ENCODE measurements at places on chromosomes 3 and 15.
A peak's percentile ranks its signal among the peaks of the same experiment; 100 is the strongest.

DNA sequence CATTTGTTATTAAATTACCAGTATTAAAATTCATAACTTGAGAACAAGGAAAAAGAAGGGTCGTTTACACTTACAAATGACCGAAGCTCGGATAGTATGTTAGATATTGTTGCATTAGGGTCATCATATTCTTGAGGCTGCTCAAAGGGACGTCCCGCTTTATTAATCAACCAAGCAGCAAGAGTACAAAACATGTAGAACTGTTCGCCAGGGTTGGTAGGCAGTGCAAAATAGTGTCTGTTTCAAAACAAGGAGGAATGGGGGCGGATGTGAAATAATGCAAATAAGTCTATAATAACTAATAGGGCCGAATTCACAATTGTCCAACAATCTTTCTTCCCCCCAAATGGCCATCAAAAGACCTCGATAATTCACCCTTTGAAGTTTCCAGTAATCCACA is 2.9 kb downstream of the IFT57 start:
- no peak for DNase-seq

DNA sequence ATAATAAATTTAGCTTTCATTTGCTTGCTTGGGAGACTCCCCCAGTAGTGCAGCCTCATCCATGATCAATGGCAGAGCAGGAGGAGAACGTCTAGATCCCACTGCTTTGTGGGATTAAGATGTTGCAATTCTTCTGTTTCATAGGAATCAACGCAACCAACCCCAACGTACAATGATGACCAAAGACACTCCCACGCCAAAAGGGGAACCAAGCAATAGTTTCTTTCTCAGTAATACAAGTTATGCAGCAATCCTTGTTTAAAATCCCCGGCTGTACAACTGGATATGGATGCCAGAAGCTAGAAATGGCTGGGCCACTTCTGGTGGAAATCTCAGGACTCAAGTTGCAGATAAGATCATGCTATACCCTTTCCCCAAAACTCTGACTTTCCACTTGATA is 411.2 kb downstream of the VPS13C start:
- DNase-seq = no peak

DNA sequence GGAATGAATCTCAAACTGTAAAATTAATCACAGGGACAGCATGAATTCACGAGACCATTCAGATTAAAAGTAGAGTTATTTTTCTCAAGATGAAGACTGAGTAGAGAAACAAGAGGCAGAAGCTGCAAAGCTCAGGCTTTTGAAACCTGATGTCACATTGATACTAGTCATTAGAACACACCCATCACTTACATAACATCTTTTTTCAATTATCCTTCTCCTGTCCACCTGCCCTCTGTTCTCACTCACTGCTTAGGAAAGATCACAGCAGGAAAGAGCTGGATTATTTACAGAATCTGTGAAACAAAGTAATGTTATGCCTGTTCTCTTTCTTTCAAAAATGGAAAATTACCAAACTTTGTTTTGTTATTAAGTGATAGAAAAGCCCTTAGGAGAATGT is 72.0 kb upstream of the CDAN1 start:
- DNase-seq = no peak

- peak; percentile 31 for DNase-seq
Observed at GRCh38 chr15:51649659-51650521, 27.3 kb upstream of the DMXL2 start.

DNA sequence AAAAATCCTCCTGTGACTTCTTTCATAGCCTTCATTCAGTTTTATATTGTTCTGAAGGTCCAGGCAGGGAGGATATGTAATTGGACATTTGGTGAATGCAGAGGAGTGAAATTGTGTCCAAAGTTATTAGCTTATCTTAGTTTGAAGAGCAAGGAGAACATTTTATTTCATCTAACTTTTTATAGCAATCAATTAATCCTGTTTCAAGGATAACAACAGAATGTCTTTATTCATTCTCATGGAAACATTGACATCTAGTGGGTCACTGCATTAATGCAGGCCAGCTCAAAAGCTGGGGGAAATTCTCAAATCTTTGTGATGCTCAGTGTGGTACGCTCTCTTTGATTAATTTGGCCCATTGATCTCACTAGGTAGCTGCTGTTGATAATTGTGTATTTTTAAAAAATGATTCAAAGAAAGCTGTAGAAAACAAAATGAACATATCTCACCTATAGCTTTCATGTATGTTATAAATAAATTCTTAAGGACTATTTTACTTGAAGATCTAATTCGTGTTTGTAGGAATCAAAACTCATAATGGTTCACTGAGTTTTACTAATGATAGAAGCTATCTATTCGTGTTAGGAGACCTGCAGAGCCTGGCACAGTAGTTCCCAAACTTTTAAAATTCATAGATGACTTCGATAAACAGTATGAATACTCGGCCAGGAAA is 150.8 kb upstream of the KCNMB2 start:
- peak; percentile 2 for DNase-seq

- no peak for DNase-seq
Observed at GRCh38 chr15:42012241-42012640, 8.6 kb downstream of the PLA2G4E start.

DNA sequence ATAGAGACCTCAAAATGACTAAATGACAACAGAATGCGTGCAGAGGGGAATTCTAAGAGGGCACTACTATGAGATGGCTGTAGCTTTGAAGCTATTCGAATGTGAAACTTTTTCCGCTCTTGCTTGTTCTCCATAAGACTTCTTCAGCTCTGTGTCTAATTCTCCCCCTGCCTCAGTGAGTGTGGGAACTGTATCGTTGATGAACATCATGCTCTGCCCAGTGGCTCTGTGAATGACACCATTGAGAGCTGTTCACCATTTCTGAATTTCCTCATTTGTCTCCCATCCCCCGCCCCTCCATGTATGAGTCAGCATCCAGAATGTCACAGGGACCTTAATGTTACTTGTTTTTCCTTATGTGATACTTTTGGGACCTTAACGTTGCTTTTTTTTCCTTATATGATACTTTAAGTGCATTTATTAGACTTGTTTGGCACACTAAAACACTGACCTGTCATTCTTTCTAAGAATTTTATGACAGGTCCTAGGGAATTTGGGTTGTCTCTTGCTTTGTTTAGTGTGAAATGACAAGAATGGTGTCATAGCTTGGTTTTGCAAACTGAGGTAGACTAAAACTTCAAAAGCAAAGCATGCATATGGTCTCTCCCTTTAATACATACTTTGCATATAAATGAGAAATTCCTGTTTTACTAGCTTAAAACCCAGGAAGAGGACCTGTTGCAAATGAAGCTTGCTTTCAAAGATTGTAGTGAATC is 99.6 kb downstream of the FNDC3B start:
- no peak for DNase-seq

DNA sequence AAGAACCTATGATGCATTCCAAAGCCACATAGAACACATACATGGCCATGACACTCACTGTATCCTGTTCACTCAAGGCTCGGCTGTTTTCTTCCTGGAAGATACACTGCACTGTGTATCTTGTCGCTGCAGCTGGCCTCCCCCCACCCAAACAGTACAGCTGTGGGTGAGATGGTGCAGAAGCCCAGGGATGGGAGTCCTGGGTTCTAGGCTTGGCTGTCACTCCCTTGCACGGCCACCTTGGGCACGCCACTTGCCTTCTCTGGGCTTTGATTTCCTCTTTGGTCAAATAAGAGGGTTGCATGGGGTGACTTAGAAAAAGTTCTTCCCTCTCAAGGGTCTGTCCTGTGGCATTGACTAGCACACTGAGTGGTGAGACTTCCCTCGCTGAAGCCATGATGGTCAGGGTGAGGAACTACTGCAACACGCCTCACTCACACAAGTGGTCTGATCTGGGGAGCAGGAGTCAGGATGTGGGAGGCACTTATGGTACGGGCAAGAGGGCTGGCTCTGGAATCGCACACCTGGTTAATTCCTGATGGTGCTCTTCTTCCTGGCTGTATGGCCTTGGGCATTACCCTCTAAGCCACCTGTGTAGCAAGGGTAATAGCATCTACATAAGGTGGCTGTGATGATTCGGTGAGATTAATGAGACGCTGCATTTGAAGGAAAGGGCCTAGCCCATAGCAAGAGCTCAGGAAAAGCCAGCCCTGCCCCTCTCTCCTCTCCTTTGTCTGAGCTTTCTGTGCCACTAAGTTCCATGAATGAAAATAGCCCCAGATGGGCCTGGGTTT is 44.0 kb downstream of the ANP32A start:
- no peak for DNase-seq

- DNase-seq = no peak
Observed at GRCh38 chr3:128517648-128518047, 24.6 kb upstream of the GATA2 start.

DNA sequence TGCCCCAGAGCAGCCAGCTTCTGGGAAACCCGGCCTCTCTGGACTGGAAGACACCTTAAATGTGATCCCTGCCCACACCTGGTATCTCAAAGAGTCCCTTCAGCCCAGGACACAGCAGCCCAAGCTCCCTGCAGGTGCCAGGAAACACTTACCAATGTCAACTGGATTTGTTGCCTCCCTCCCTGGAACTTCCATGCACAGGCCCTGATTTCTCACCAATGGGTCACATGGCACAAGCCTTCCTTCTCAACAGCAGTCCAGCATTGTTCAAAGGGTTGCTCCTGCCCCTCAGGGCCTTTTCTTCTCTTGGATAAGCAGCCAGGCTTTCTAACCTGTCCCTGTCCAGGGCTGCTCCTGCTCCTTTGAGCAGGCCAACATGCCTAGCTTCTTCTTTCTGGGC is 31.6 kb downstream of the ANP32A start:
- DNase-seq = no peak

- DNase-seq = no peak
Observed at GRCh38 chr3:195245531-195245951, 25.4 kb downstream of the XXYLT1 start.

- no peak for DNase-seq
Observed at GRCh38 chr3:106813742-106814141, 563.5 kb upstream of the CCDC54 start.

- DNase-seq = no peak
Observed at GRCh38 chr15:77187751-77188464, 117.0 kb upstream of the TSPAN3 start.

- DNase-seq = no peak
Observed at GRCh38 chr3:128607710-128608048, 42.9 kb downstream of the RPN1 start.

- no peak for DNase-seq
Observed at GRCh38 chr15:47778263-47778770, 61.0 kb downstream of the SEMA6D start.

- no peak for DNase-seq
Observed at GRCh38 chr3:128808672-128809071, 70.7 kb upstream of the ACAD9 start.

- DNase-seq = no peak
Observed at GRCh38 chr3:26064297-26064696, 274.4 kb downstream of the OXSM start.

DNA sequence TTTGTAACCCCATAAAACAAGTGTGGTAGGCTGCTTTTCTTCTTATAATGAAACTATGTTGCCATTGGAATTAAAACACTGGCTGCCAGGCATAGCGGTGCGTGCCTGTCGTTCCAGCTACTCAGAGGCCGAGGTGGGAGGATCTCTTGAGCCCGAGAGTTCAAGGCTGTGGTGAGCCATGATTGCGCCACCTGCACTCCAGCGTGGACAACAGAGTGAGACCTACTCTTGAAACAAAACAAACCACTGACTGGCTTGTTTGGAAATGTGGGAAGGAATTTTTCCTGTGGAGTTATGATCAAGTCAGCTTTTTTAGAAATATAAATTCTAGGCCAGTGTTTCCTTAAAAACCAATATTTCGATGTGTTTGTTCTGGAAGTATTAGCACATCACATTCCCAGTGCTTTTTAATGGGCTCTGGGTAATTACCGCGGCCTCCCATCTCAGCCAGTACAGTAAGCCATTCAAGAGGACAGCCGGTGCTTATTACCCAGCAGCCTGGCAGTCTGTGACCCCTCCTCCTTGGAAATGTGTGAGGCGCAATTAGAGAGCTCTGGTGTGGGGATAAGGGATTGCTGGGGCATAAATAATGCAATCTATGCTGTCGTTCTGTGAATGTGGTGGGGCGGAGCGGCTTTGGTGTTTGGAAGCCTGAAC is 58.3 kb upstream of the TRAK1 start:
- no peak for DNase-seq

- DNase-seq = no peak
Observed at GRCh38 chr3:185831195-185831594, 6.4 kb upstream of the IGF2BP2 start.

GRCh38 chr15:47806008-47806407 is 88.7 kb downstream of the SEMA6D start:
- DNase-seq = no peak

- no peak for DNase-seq
Observed at GRCh38 chr15:33159726-33160453, 34.6 kb downstream of the FMN1 start.

- DNase-seq = no peak
Observed at GRCh38 chr3:146468671-146469149, 651 bp downstream of the PLSCR2 start.

DNA sequence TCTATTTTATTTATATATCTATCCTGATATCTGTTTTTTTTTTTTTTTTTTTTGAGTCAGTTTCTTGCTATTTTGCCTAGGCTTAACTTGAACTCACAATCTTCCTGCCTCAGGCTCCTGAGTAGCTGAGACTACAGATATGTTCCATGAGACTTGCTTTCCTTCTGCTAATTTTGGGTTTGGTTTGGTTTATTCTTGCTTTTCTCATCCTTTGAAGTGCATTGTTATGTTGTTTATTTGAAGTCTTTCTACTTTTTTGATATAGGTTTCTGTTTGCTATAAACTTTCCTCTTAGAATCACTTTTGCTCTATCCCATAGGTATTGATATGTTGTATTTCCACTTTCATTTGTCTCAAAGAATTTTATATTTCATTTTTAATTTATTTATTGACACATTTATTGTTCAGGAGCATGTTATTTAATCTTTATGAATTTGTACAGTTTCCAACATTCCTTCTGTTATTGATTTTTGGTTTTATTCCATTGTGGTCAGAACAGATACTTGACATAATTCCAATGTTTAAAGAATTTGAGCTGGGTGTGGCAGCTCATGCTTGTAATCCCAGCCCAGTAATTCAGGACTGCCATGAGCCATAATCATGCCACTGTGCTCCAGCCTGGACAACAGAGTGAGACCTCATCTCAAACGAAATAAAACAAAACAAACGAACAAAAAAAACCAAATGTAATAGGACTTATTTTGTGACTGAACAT is 62.3 kb upstream of the PLSCR4 start:
- no peak for DNase-seq

- no peak for DNase-seq
Observed at GRCh38 chr3:16402451-16402850, 111.0 kb downstream of the RFTN1 start.

- DNase-seq = no peak
Observed at GRCh38 chr15:99365242-99365641, 114.0 kb downstream of the LRRC28 start.

DNA sequence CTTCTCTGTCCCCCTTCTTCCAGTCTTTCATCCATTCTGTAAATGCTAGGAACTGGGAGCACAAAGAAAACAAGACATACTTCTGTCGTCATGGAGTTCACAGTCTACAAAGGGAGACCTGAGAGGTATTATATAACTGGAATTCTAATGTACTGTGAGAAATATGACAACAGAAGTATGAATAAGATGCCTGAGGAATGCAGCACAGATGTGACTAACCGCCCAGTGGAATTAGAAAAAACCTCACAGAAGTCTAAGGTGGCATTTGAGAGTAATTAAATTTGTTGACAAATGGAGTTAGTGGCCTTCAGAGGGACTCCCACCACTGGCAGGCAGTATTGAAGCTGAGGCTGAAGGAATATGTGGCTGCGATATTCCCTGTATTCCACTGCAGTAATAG is 168.5 kb upstream of the FAM3D start:
- no peak for DNase-seq

GRCh38 chr15:48423896-48424475 is 92.8 kb downstream of the DUT start:
- no peak for DNase-seq

Measured in effector CD4-positive, alpha-beta T cell (primary cell).